ENCODE measurements at places on chromosomes 7 and 10.

- no peak for DNase-seq
Observed at GRCh38 chr7:158519633-158520174, 67.9 kb downstream of the PTPRN2 start.

DNA sequence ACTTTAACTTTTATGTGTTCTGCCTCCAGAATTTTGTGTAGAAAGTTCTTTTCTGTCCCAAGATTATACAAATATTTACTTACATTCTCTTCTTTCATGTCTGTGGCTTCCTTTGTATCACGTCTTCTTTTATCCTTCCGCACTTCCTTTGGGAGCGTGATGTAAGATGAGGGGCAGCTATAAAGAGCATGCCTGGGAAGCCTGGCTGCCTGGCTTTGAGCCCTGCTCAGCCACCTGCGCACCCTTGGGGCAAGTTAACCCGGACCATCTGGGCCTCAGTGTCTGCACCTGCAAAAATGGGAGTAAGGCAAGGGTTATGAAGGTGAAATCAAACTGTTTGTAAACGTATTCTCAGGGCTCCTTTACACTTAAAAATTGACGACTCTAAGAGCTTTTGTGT lies 25.2 kb downstream of the PALD1 start:
- DNase-seq = no peak

DNA sequence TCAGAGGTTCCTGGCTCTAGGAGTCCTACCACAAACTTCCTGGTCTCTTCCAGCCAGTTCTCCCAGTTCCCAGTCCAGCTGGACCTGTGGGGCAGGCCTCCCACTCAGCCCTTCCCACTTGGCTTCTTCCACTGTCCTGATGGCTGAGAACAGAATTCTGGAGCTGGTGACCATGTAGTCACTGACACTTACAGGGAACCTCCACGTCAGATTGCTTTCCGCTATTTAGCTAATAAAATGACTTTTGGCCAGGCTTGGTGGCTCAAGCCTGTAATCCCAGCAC lies 63.5 kb upstream of the ZRANB1 start:
- no peak for DNase-seq

DNA sequence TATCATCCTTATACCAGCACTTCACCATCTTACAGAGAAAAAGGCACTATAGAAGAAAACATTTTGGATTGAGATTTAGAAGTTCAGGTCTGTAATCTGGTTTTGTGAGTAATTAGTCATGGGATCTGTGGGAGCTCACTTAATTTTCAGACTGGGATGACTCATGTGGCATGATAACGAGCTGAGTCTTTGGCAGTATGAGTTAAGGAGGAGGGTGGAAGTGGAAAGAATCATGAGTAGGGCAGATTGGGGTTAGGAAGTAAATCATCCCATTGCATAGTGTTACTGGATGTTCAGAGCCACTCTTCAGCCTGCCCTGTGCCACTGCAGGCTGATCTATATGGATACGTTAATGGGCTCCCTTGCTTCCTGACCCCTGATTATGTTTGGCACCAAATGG lies 64.9 kb downstream of the ZNF92 start:
- DNase-seq = no peak

- peak; percentile 32 for DNase-seq
Observed at GRCh38 chr7:20217193-20217948, at the start of gene MACC1. MACC1 (minus strand) TSS chr7:20217384; CDS start chr7:20161862, 55,522 bp downstream.

All from GF-D8 (cell line).